ENCODE measurements at places on chromosomes 3 and 15. TPM values are rescaled to one million over a fixed set of nuclear protein-coding genes. Genes with fewer than 3 reads are reported as not detected.

DNA sequence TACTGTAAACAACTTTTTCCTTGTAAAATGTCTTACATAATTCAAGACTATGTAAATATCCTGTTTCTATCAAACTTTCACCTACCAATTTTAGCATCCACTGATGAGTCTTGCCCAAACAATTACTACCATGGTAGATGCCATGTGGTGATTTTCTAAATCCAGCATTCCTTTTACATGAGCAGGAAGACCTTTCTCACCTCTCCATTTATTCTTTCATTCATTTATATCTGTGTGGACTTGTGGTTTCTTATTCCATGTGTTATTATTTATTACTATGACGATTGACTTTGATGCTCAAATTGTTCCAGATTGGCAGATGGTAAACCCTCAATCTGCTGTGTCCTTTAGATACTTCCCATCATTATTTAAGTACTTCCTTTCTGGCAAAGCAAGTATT, 62.4 kb downstream of the IFT57 start:
- no peak for DNase-seq

DNA sequence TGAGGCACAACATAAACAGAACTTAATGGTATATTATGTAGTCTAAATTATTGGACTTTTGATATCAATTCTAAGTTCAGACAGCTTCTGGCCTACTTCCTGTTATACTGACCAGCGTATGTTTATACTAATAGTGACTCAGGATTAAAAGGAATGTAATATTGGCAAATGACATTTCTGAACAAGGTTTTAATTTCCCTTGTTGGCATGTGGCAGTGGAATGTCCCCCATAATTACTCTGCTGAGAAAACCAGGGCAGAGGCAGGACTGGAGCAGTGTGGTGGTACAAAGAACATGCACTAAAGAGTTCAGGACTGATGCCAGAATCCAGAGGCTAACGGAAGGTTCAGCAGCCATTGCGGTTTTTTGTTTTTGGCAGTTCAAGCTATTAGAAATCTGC, 184.0 kb downstream of the KCNAB1 start:
- DNase-seq: no peak

The GOLGA6L7 gene
- polyA plus RNA-seq: not detected

GRCh38 chr3:128618398-128618726, 32.3 kb downstream of the RPN1 start:
- no peak for DNase-seq

- DNase-seq: no peak
Measured at GRCh38 chr3:25603703-25604102, 61.0 kb downstream of the TOP2B start.

GRCh38 chr15:86014016-86014415, 65.7 kb upstream of the AGBL1 start:
- no peak for DNase-seq

The TM4SF4 gene
- not detected for polyA plus RNA-seq

Measured in naive thymus-derived CD8-positive, alpha-beta T cell (primary cell).